ENCODE measurements at places on chromosomes 3 and 15. TPM values are rescaled to one million over a fixed set of nuclear protein-coding genes. Genes with fewer than 3 reads are reported as not detected.

The FBXL2 gene
- total RNA-seq, result 13.8 TPM

The ATP10A gene
- 11.7 TPM for total RNA-seq

The C3orf70 gene
- total RNA-seq, result 6.5 TPM

GRCh38 chr3:115052906-115053305, 94.2 kb downstream of the ZBTB20 start:
- no peak for DNase-seq

DNA sequence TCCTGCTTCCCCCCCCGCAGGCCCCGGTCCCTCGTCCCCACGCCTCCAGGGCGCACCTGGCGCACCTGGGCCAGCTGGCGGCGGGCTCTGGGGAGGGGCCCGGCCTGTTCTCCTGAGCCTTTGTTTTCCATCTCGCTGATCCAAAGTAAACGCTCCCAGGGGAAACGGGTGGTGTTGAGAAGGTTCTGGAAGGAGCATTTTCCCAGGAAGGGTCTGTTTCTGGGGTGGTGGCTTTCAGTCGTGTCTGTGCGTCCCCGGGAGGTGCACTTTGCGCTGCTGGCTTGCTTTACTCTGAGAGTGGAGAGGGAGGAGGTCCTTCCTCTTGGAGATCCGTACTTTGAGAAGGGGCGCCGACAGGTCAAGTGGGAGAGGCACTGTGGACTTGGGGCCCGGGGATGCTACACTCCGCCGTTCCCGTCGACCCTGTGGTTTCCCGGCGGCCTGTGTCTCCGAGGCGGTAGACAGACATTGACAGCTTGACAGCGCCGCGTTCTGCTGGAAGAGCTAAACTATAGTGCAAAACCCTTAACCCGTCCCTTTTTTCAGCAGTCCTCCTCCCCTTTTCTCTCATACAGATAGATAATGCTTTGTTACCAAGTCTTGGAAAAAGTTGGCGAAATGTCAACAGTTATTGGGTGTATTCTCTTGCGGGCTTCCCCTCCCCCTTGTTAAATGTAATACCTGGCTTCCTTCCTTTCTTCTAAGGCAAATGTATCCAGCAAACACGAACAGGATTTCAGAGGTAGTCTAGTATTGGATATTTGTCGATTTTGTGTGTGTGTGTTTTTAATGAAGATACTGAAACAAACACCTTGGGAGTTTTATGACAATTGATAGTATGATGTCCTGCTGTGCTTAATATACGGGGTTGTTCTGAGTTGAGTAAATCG, 6.5 kb downstream of the TPM1 start:
- DNase-seq, result peak; percentile 64

DNA sequence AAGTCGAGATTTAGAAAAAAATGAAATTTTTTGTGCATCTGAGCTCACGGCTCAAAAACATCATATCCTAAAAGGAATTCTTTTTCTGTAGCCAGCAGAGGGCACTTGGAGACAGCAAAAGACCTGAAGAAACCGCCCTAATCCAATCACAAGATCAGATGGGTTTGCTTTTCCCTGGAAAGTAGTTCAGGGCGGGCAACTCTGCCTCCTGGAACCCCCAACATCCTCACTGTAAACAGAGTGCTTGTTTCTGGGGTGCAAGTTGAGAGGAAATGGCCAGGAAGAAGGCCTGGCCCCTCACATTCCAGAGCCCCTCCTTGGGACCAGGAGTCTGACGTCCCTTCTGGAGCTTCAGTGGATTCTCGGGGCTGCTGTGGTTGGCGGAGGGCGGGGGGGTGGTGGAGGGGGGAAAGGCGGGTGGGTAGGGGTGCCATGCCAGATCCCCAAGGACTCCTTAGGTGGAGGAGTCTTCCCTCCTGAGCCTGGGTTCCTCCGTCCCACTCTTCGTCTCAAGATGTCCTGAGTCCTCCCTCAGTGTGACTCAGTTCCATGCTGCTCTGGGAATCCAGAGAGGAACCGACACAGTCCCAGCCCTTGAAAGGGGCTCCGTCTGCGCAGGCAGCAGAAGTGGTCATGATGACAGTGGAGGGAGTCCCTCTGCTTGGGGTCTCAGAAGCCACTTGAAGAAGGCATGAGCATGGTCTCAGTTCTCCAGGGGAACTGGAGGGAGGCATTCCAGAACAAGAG, 35.9 kb downstream of the CCK start:
- DNase-seq, result peak; percentile 13

Data from skin of body (tissue), 3 donors.